A549 treated with dexamethasone at 1 μM for 4 hours (cell line): ENCODE measurements at places on chromosomes 13 and 19. TPM values are rescaled to one million over a fixed set of nuclear protein-coding genes. Genes with fewer than 3 reads are reported as not detected.

Gene ZNF728
- total RNA-seq: not detected in 5 replicates

Gene DPY19L3
- 9.2 to 19.6 TPM (median 15.7 TPM) in 5 replicates for total RNA-seq

Gene ZNF574
- total RNA-seq: 27.5 to 39.1 TPM (median 36.6 TPM) in 5 replicates

Gene PRR12
- total RNA-seq: 25.0 to 45.9 TPM (median 44.1 TPM) in 5 replicates

Gene CGB1
- total RNA-seq: 0.14 TPM in 1 of 5 replicates, not detected in the others

Gene SIGLEC8
- not detected in 5 replicates for total RNA-seq

Gene KANK3
- 5.9 to 7.3 TPM (median 6.7 TPM) in 5 replicates for total RNA-seq

Gene ZNF492
- total RNA-seq: not detected in 5 replicates

Gene SMARCA4
- 7.3 to 9.8 TPM (median 8.9 TPM) in 5 replicates for total RNA-seq

Gene CERS1
- total RNA-seq: 4.8 to 5.6 TPM (median 5.0 TPM) in 5 replicates

Gene DCLK1
- 0.87 to 1.4 TPM (median 1.1 TPM) in 5 replicates for total RNA-seq

Gene LGI4
- total RNA-seq: 0.15 to 0.45 TPM (median 0.22 TPM) in 5 replicates

Gene PCDH20
- not detected in 5 replicates for total RNA-seq

Gene FGF22
- 0.26 to 0.68 TPM (median 0.39 TPM) in 5 replicates for total RNA-seq

Gene PEG3
- total RNA-seq: not detected in 5 replicates

Gene SSC5D
- total RNA-seq: 0.28 to 0.84 TPM (median 0.58 TPM) in 5 replicates

Gene KLK14
- total RNA-seq: 0.26 to 0.54 TPM (median 0.39 TPM) in 4 of 5 replicates, not detected in the other

Gene PGLYRP2
- not detected in 5 replicates for total RNA-seq

Gene DHDH
- total RNA-seq: 0.62 to 1.5 TPM (median 1.2 TPM) in 5 replicates

Gene ZNF583
- total RNA-seq: 1.6 to 2.4 TPM (median 2.3 TPM) in 5 replicates

Gene SOX1
- not detected in 5 replicates for total RNA-seq

Gene OVOL3
- total RNA-seq: 0.15 to 0.26 TPM (median 0.25 TPM) in 3 of 5 replicates, not detected in the others

Gene C5AR1
- total RNA-seq: 1.2 to 3.3 TPM (median 2.4 TPM) in 5 replicates

Gene CABP5
- not detected in 5 replicates for total RNA-seq

Gene FPR1
- total RNA-seq: 0.08 to 0.28 TPM (median 0.15 TPM) in 5 replicates

Gene SLC25A15
- total RNA-seq: 15.9 to 19.9 TPM (median 18.7 TPM) in 5 replicates

Gene PLEKHF1
- total RNA-seq: 5.7 to 7.2 TPM (median 6.7 TPM) in 5 replicates

Gene FCER2
- not detected in 5 replicates for total RNA-seq

Gene PEX11G
- total RNA-seq: 1.8 to 2.1 TPM (median 1.9 TPM) in 5 replicates

Gene LSM7
- total RNA-seq: 126 to 155 TPM (median 145 TPM) in 5 replicates

Gene ZNF443
- 0.79 to 1.3 TPM (median 1.1 TPM) in 5 replicates for total RNA-seq

Gene ATP8A2
- total RNA-seq: 0.01 to 0.03 TPM in 2 of 5 replicates, not detected in the others

Gene GYS1
- total RNA-seq: 17.3 to 24.3 TPM (median 21.1 TPM) in 5 replicates

Gene ZNF177
- total RNA-seq: 0.49 to 0.66 TPM (median 0.61 TPM) in 5 replicates

Gene PBX4
- total RNA-seq: 1.3 to 2.6 TPM (median 2.1 TPM) in 5 replicates

Gene OR4F17
- total RNA-seq: not detected in 5 replicates

Gene THSD1
- 5.0 to 6.5 TPM (median 5.3 TPM) in 5 replicates for total RNA-seq

Gene CBY2
- 0.14 TPM in 1 of 5 replicates, not detected in the others for total RNA-seq
